ENCODE measurements at places on chromosomes 16 and 17.

GRCh38 chr16:90053902-90054500, 23.1 kb downstream of the PRDM7 start:
- no peak for DNase-seq

DNA sequence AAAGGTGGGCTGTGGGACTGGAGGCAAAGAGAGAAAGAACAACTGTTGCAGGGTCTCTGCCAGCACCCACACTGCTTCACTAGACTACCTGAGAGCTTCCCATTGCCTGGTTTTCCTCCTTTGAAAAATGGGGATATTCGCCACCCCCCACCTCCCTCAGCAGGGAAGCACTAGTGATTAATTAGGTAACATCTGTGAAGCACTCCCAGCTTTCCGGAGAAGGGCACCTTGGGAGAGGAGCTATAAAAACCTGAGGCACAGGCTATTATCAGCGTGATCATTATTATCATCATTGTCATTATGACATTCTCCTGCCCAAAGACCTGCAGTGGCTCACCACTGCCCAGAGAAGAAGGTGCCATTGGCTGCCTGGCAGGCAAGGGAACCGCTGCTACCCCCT, 83.5 kb downstream of the XYLT1 start:
- DNase-seq = no peak

DNA sequence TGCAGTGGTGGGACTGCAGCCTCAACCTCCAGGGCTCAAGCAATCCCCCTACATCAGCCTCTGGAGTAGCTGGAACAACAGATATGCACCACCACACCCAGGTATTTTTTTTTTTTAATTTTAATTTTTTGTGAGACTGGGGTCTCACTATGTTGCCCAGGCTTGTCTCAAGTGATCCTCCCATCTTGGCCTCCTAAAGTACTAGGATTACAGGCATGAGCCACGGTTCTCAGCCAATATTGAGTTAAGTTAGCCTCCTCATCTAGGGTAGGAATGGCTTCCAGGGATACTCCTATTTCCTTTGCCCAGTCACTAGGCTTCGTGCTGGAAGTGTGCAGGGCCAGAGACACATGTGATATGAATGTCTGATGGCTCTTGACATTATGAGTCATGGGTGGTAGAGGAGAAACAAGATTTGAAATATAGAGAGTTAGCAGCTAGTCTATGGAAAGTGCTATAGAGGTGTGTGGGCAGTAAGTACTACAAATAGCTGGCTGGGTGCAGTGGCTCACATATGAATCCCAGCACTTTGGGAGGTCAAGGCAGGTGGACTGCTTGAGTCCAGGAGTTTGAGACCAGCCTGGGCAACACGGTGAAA, 8.0 kb upstream of the HES7 start:
- no peak for DNase-seq

- DNase-seq = peak; percentile 58
These were observed 238.1 kb downstream of the MRTFB start for GRCh38 chr16:14309001-14309886.

DNA sequence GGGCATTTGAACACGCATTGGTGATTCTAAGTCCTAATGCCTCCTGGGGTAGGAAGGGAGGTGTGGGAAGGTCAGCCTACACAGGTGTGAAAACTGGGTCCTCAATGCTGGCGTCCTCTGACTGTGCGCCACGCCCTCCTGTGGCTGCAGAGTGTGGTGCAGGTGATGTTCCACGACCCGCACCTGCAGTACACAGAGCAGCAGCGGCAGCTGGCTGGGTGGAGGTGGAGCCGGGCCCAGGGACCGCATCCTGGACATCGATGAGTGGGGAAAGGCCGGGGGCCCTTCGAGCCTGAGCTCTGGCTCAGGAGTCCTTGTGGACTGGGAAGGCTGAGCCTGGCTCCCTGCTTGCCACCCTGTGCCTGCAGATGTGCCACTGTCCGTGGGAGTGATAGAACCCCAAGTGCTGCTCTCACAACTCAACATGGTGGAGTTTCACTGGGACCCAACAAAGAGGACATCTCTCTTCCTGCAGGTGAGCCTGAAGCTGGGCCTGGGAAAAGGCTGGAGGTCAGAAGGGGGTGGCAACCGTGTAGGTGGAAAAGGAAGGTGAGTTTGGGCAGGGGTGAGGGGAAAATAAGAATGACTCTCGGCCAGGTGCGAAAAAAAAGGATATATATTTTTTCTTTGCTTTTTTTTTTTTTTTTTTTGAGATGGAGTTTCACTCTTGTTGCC, 14.0 kb upstream of the STAC2 start:
- peak; percentile 68 for DNase-seq

GRCh38 chr17:39028690-39029089, 61.5 kb upstream of the FBXO47 start:
- DNase-seq = no peak

DNA sequence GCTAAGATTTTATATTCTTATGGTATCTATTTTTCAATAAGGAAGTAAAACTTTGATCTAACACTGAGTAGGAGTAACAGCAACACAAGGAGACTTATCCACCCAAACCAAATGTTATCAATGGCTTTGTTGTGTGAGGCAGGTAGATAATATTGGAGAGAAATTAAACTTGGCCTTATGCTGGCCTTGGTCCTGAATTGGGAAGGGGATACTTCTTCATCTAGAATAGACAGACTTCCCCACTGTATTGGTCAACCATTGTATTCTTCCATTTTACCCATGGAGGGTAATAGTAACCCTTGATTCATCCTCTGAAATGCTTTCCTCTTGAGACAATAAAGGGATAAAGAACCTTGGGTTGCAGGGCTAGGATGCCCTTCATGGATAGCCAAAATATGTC, 76.3 kb upstream of the ANKFN1 start:
- DNase-seq = no peak

- no peak for DNase-seq
These were observed 13.8 kb upstream of the TMEM92 start for GRCh38 chr17:50260501-50260911.

- DNase-seq = peak; percentile 59
These were observed 95.0 kb downstream of the PLCG2 start for GRCh38 chr16:81873843-81874752.

GRCh38 chr17:60223456-60223855, 73.7 kb downstream of the CA4 start:
- DNase-seq = no peak

DNA sequence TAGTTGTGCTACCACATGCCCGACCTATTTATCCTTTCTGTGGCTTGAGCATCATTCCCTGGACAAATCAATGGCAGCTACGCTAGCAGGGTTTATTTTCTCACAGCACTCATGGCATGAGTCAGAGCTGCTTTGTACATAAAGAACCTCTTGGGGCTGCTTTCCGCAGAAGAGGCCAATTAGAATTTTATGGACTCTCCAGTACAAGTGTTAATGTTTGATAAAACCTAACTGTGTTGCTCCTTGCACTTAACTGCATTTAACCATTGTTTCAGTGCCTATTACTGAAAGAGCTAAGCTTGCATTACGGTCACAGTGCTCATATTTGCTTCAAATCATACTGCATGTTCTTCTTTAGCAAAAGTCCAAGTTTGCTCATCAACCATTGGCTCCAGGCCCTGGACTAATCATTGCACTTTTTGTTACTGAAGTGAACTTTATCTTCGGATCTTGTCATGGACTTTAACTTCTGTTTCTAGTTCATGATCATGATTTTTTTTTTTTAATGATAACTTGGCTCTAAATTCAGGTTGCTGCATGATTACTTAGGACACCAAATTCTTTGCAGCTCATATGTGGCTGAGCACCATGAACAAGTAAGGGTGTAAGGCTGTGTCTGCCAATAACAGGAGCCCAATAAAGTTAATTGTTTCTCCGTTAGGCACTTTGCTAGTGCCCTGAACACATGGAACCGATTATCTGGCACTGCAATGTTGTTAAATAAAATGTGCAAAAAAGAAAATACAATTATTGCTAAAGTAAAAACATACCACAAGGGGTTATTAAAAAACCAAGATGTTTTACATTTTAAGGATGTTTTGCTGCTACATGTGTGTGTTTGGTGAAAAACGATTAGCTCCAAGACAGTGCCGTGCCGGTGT, 492.2 kb downstream of the KCNJ2 start:
- no peak for DNase-seq

GRCh38 chr17:19977293-19978208, at the start of gene AKAP10:
Gene AKAP10 (minus strand): TSS chr17:19977828. CDS start chr17:19977679, 149 bp downstream.
- DNase-seq = peak; percentile 94

- DNase-seq = no peak
These were observed 49.0 kb upstream of the ACSM2B start for GRCh38 chr16:20624882-20625807.

DNA sequence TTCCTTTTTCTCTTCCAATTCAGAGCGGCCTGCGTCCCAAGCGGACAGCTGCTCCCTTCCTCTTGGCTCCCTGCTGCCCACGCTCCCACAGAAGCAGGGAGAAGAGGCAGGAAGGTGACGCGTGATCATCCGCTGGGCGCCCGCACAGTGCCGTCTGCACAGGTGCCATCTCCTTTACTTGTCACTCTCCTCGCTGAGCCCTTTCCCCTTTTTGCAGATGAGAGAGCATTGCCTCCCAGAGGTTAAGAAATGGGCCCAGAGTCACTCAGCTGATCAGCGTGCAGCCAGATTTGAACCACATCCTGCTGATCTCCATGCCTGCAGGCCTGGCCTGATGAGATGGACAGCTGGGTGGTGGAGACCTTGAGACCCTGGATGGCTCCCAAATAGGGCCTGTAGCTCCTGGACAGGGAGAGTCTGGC, 299.8 kb downstream of the SEC14L1 start:
- peak; percentile 60 for DNase-seq

GRCh38 chr16:31081428-31082351, 7.1 kb downstream of the PRSS53 start:
- DNase-seq = no peak

- no peak for DNase-seq
These were observed 403.4 kb downstream of the GRIN2A start for GRCh38 chr16:9778849-9779248.

- DNase-seq = no peak
These were observed 6.2 kb downstream of the LPCAT2 start for GRCh38 chr16:55515111-55515510.

- peak; percentile 31 for DNase-seq
These were observed 528 bp downstream of the HAGHL start for GRCh38 chr16:727291-727977.

DNA sequence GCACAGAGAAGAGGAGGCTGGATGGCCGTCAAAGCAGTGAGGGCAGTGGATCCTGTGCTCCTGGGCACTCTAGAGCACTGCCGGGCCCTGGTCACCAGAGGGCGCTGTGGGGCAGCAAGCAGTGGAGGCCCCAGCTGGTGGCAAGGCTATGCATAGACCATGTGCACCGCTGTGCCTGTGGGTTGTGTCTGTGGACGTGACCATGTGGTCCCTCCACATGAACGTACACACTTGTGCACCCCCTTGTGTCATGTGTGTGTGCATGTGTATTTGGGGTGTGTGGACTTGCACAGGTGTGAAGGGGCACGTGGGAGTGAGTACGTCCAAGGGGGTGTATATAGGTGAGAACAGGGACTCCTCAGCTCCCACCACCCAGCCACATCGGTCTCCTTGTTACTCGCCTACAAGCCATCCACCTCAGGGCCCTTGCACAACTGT, 4.4 kb upstream of the MAP2K3 start:
- peak; percentile 91 for DNase-seq

DNA sequence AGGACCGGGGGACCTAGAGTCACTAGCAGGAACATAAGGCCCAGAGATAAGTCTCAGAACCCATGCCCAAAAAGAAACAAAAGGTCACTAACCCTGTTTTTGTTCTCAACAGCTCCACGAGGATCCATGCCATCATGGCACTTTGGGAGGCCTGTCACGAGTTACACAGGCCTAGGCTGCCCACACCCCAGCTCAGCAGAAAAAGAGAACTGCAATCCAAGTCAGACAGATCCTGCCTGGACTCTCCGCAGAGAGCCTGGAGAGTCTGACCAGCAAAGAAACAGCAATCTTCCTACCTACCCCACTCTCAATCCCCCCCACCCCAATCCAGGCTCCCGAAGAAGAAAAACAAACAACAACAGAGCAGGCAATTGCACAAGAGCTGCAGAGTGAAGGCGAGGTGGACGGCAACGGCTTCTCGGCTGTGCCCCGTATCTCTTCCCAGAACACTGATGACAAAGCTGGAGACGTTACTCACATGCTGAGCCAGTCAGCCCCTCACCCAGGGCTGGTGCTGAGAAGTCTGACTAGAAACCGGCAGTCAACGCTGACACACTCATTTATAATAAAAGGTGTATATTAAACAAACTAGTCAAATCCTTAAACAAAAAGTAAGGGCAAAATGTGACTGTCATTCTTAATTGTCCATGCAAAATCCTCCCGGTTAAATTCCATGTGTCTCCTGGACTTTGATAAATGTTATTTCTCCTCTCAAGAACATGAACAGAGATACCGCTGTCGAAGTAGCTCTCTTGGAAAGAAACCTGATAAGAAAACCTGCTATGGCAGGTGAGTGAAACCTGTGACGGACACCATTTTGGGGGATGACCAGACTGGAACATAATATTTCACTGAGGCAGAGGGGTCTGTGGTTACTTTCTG, 89.3 kb downstream of the SMG6 start:
- no peak for DNase-seq

DNA sequence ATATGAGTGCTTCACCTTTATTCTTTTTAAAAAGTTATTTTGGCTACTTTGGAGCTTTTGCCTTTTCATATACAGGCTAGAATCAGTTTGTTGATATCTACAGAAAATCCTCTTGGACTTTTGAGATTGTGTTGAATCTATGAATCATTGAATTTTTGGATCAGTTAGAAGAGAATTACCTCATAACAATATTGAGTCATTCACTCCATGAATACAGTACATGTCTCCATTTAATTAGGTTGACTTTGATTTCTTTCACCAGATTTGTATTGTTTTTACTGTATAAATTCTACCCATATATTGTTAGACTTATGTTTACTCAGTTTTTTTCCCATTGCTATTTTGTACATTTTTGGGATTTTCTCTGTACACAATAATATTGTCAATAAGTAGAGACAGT, 54.4 kb downstream of the TAOK1 start:
- no peak for DNase-seq

DNA sequence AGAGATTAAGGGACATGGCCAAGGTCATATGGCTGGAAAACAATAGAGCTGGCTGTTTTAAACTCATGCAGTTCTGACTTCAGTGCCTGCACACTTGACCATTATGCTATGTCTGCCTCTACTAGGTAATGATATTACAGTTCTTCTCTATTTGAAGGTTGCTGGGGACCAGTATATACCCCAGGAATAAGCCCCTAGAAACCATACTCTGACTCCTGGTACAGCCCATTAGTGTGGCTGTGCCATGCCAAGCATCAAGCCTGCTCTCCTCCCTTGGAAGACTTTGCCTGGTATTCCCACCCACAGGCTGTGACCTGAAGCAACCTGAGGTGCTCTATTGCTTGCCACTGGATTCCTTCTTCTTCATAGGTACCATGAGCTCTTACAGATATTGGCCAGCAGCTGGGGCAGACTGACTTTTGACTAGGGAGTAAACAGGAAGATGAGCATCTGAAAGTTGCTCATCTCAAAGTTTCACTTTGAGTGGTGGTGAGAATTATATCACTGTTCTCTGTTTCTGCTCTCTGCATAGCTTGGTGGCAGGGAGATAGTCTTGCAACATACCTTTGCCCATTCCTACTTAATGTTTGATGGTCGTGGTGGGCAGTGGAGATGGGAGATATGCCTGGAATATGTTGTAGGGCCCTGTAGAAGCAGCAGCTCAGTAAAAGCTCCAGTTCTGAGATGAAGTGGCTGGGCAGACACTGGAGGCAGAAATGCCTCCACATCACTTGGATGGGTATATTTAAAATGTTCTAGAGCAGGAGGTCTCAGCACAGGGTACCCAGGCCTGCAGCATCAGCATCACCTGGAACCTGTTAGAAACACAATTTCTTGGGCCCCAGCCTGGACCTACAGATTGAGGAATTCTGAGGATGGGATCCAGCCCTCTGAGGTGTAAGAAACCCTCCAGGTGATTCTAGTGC, 274.7 kb downstream of the HS3ST4 start:
- DNase-seq = peak; percentile 25

GRCh38 chr17:59004338-59005111, 102.2 kb downstream of the TRIM37 start:
- peak; percentile 74 for DNase-seq
